CD4-positive, alpha-beta T cell (primary cell): ENCODE measurements at places on chromosomes 11 and 22.

GRCh38 chr11:23569547-23569946, 709.3 kb upstream of the CCDC179 start:
- no peak for DNase-seq

- DNase-seq: no peak
Observed at GRCh38 chr22:44999687-45000086, 10.1 kb downstream of the PHF21B start.

GRCh38 chr11:57158180-57158579, 23.6 kb upstream of the LRRC55 start:
- DNase-seq: no peak

DNA sequence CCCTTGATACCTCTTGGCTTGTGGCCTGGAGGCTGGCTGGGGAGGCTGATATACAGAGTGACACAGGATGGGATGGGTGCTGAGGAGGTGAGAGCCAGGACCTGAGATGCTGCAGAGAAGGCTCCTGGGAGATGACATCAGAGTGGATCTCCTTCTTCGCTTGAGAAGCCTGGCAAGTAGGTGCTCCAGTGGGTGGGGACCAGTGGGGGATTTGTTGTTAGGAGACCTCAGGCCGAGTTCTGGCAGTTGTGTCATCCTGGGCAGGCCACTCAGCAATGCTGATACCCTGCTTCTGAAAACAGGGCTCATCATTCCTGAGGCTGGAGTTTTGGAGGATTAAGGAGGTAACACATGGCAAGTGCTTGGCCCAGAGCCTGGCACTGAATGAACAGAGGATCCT, 1.9 kb upstream of the NDUFV1 start:
- DNase-seq: no peak

- DNase-seq: peak; percentile 45
Observed at GRCh38 chr11:120344302-120345004, 8.2 kb downstream of the ARHGEF12 start.

GRCh38 chr11:79942646-79943045, 501.8 kb upstream of the TENM4 start:
- DNase-seq: no peak

DNA sequence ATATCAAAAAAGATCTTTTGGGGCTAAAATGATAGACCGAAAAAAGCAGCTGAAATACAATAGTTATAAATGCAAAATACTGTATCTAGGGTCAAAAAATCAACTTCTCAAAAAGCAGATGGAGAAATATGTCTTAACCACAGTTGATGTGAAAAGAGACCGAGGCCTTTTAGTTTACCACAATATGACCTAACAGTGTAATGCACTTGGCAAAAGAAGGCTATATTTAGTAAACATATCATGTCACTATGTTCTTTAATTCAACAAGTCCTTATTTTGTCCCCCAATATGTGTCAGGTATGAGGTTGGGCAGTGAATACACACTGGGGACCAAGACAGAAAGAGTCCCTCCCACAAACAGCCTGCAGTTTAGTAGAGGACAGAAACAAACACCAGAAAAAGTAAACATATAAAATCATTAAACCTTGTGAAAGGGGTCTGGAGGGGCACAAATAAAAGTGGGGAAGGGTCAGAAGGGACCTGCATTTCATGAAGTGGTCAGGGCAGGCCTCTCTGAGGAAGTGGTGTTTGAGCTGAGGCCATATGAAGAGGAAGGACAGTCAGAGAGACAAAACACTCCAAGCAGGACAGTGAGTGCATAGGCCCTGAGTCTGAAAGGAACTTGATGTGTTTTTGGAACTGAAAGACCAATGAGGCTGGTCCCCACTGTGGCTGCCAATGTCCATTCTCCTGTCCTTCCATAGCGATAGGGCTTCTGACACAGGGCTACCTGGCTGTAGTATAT, 53.4 kb downstream of the LIF start:
- no peak for DNase-seq

GRCh38 chr22:30240541-30241417, 5.8 kb downstream of the LIF start:
- no peak for DNase-seq

GRCh38 chr22:20238536-20238900, 29.6 kb downstream of the RTN4R start:
- peak; percentile 72 for DNase-seq

- no peak for DNase-seq
Observed at GRCh38 chr11:118868659-118869058, 15.0 kb upstream of the CXCR5 start.
